PC-9 (cell line): ENCODE measurements at places on chromosomes 13 and 19.

DNA sequence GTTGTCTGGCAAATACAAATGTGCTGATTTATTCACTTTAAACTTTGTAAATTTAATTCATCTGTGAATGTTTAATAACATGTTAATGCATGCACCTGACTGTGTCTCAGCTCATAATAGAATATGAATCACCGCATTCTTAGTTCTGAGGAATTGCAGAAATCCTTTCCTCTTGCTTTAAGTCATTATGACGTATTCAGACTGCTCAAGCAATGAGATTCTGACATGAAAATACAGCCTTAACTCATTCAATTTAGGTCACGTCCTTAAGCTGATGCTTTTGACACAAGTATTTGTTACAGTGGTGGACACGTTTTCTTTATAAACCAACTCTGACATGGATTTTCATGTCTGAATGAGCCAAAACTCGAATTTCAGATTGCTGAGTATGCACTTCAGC lies 541.0 kb upstream of the KLF12 start:
- DNase-seq: no peak

DNA sequence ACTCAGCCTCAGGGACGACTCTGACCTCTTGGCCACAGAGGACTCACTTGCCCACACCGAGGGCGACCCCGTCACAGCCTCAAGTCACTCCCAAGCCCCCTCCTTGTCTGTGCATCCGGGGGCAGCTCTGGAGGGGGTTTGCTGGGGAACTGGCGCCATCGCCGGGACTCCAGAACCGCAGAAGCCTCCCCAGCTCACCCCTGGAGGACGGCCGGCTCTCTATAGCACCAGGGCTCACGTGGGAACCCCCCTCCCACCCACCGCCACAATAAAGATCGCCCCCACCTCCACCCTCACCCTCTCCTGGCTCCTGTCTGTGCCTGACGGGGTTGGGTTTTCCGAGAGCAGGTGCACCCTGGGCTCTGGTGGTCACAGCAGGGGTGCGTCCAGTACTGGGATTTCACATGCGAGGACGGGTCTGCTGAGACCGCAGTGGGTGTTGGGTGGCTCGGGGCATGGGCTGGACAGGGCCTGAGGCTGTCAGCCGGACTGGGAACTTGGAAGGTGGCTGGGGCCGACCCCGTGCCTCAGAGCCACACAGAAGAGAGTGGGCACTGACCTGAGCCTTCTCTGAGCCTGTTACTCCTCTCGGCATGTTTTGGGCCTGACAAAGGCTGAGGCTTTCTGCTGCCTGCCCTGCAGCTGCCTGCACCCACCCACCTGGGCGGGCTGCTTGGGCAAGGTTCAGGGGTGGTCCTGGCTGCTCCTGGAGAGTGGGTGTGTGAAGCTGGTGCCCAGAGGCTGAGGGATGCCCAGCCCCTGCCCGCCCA lies 6.3 kb upstream of the HCN2 start:
- no peak for DNase-seq

- no peak for DNase-seq
Measured at GRCh38 chr19:1271528-1272422, 2.6 kb downstream of the CIRBP start.

DNA sequence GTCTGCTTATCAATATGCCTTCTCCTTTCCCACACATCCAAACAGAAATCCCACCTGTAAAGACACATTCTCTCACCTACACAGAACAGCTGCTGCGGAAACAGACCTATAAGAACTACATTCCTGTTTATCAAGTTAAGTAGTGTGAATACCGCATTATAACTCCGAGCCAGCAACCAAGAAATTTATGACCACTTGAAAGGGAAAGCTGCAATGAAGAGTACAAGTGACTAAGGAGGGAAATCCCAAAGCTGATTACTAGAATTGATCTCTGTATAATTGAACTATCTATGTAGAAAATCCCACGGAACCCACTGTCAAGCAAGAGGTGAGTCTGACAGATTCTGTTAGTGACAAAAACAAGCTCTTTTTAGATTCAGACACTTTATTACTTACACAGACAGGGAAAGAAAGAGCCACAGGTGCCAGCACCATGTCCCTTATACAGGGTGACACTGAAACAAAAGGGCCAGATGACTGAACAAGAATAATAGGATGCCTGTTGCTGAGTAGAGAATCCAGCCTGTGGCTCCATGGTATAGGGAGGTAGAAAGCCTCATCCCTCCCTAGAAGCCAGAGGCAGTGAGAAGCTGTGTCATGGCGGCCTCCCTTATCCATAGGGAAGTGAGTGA lies 1.6 kb upstream of the IGFL4 start:
- DNase-seq: no peak

DNA sequence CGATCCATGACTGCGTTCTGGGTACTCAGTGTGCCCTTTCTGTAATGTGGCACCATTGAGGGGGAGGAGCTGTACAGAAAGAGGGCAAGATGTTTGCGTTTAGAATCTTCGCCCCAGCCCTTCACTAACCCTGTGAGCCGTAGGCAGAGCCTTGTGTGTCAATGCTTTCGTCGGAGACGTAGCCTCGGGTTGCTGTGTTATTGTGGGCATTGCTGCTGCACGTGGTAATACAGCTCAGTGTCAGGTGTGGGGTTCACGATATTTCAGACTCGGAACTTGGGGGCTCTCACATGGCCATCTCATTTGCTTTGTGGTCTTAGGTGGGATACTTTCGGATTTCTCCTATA lies 6.1 kb downstream of the RPS9 start:
- no peak for DNase-seq

- DNase-seq: no peak
Measured at GRCh38 chr13:34583181-34583580, 358.9 kb upstream of the NBEA start.
